ENCODE measurements at places on chromosomes 13 and 19.
A peak's percentile ranks its signal among the peaks of the same experiment; 100 is the strongest.

DNA sequence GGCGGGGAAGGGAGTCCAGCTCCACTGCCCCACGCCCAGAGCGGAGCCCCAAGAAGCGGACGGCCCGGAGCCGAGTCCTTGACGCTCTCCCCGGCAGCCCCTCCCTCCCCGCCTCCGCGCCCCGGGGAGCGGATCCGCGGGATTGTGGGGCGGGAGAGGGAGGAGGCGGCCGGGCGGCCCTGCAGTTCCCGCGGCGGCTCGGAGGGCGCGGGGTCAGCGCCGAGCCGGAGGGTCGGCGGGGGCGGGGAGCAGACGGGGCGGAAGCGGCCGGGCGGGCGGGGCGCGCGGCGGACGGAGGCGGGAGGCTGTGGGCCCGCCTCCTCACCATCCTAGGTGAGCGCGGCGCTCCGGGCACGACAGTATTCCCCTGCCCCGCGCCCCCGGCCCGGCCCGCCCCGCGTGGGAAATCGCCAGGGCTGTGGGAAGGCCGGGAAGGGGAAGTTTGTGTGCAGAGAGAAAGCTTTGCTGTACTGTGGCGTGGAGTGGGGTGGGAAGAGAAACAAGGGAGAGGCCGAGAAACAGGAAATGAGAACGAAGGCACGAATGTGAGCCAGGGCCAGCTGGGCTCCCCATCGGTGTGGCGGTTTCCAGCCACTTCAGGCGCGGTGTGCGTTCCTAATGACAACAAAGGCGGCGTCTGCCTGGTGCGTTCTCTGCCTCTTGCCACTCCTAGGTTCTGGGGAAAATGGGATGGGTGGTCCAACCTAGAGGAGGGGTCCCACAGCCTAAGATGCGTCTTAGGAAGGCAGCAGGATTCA, 1.3 kb upstream of the KLF12 start:
- peak; percentile 75 for DNase-seq

DNA sequence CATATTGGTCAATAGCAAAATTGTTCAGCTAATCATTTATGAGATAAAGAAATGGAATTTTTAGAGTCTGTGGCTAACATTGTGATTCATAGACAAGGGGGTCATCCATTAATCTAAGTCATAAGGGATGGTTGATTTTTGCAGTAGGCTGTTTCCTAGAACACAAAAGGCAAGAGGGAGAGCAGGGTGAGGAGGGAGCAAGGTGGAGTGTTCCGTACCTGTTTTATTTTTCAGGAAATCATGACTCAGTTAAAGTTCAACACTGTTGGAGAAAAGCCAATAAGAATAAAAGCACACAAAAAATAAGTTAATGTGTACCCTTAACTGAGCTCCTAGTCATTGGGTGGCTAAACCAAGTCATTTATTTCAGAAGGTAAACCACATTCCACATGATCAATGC, 512.4 kb upstream of the ATXN8OS start:
- DNase-seq = no peak

DNA sequence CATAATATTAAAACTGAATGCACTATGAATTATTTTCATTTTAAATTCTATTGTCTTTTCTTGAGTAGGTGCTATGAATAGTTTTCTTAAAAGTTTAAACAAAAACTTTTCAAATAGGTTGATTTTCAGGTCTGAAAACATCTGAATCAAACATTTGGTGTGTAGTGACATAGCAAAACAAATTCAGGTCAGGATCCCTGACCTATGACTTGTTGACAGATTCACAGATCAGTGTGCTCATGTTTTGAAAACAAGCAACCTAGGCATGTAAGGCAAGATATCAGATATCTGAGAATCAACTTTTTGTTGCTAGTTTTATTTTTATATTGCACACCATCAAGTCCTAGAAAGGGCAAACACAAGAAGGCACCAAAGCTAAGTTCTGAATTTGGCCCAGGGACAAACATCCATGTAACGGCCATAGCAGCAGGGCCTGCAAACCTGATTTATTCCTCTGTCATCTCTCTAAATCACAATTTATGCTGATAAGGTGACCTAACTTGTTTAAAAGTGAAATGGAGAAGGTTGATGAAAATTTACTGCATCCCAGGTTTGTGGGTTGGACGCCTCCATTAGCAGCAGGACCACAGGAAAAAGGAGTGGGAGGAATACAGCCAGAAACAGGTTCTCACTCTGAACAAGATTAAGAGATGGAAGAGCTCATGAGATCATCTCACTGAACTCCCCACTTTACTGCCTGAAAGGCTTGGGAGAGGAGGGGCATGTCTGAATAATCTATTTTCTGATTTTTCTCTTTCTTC, 337.7 kb downstream of the KCNRG start:
- DNase-seq = no peak

- DNase-seq = no peak
Observed at GRCh38 chr13:30119476-30119875, 187.9 kb downstream of the KATNAL1 start.

GRCh38 chr13:73695325-73695724, 438.9 kb downstream of the KLF12 start:
- no peak for DNase-seq

- no peak for DNase-seq
Observed at GRCh38 chr13:111409413-111409812, 89.0 kb downstream of the TEX29 start.

DNA sequence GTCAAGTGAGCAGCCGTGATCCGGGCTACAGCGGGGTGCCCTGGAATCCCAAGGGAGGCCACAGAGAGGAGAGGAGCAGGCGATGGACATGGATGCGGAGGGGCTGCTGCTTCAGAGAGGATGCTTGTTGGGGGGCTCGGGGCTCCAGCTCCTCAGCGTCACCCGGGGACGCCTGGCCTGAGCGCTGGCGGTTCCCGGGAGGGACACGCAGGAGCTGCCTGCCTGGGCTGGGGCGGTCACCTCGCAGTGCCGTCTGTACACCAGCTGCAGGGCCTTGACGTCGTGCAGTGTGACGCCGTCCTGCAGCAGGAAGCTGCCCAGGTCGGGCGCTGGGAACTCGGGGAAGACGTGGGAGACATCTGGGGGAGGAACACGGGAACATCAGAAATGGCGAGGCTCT, 29.9 kb upstream of the RANBP3 start:
- no peak for DNase-seq

- no peak for DNase-seq
Observed at GRCh38 chr13:95787356-95788099, 110.6 kb downstream of the DNAJC3 start.

- no peak for DNase-seq
Observed at GRCh38 chr13:22064854-22065620, 394.2 kb downstream of the FGF9 start.

- DNase-seq = no peak
Observed at GRCh38 chr19:40717880-40718773, 1.2 kb downstream of the ITPKC start.
